HFFc6 (cell line): ENCODE measurements at places on chromosomes 16 and 17. TPM values are rescaled to one million over a fixed set of nuclear protein-coding genes. Genes with fewer than 3 reads are reported as not detected.

DRC7 gene
- total RNA-seq = not detected in 3 replicates

TM4SF5 gene
- total RNA-seq = not detected in 3 replicates

CA7 gene
- total RNA-seq = not detected in 3 replicates

CRK gene
- 74.7 to 83.3 TPM (median 78.0 TPM) in 3 replicates for total RNA-seq

TBC1D10B gene
- 46.6 to 54.8 TPM (median 50.3 TPM) in 3 replicates for total RNA-seq

HAS3 gene
- total RNA-seq = 1.4 to 2.1 TPM (median 1.7 TPM) in 3 replicates

SOST gene
- not detected in 3 replicates for total RNA-seq

DNA sequence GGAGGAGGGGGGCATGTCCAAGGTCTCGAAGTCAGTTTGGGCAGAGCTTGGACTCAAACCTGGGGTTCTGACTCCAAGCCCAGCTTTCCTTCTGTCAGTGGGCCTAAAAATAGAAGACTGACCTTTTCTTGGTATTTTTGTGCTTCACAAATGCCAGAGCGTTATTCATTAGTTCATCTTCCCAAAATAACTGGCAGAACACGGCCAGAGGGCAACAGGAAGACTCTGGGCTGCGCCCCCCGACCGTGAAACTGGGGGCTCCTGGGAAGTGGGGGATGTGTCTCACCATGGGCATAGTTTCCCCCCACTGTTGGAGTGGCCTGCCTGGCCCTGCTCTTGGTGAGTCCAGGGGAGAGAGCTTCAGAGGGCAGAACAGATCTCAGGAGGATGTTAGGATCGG lies 94.0 kb downstream of the SOCS1 start:
- DNase-seq = no peak

GRCh38 chr17:50863221-50863843 lies 2.8 kb downstream of the TOB1 start:
- DNase-seq = peak; percentile 23

- DNase-seq = peak; percentile 74
Observed at GRCh38 chr17:17411692-17412091, 65.1 kb upstream of the MED9 start.

DNA sequence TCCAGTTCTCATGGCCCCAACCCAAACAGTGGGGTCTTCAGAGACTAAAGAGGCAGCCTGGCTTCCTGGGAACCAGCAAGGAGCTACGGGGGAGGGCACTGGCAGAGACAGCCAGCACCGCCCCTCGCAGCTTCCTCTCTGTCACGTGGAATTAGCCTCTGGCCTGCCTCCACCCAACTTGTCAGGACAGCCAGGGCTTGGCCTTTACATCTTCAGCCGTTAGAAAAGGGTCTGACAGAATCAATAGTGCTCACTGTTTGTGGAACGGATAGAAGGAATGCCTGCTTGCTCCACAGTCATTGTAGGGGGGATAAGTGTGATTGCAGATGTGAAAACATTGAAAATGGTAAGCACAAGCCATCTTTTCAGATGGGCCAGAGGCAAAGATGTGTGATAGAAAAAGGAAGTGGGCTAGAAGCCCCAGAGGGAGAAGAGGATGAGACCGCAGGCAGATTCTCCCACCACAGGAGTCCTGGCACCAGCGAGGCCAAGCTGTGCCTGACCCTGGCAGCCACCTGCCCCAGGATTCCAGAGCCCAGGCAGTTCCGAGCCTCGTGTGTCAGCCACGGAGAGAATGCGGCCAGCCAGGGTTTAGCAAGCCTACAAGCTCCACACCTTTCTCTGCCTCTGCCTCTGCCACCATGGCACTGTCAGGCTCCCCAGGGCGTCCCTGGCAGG lies 18.6 kb downstream of the GRIN2C start:
- DNase-seq = peak; percentile 18

GRCh38 chr16:2121853-2122252 lies 13.8 kb downstream of the PKD1 start:
- DNase-seq = no peak

DNA sequence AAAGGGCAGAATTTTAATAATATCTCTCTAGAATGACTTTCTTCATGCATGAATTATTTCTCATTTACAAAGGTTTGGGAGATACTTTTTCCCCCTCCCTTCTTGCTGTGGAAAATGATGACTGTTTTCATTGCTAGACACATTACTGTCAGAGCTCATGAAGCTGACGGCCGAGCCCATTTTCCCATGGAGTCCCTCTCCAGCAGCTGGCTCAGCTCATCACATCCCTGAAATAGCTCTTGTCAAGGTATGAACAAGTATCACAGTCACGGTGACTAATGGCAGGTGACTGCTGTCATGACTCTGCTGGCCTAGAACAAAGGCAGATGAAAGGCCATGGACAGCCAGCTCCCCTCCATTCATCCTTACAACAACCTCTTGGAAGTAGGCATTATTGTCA lies 208.1 kb downstream of the ABCC12 start:
- DNase-seq = no peak

- no peak for DNase-seq
Observed at GRCh38 chr16:67248073-67248400, 742 bp upstream of the SLC9A5 start.

- no peak for DNase-seq
Observed at GRCh38 chr17:50050431-50051032, 5.4 kb upstream of the ITGA3 start.

- DNase-seq = peak; percentile 10
Observed at GRCh38 chr17:69501591-69502468, 87.3 kb downstream of the MAP2K6 start.

DNA sequence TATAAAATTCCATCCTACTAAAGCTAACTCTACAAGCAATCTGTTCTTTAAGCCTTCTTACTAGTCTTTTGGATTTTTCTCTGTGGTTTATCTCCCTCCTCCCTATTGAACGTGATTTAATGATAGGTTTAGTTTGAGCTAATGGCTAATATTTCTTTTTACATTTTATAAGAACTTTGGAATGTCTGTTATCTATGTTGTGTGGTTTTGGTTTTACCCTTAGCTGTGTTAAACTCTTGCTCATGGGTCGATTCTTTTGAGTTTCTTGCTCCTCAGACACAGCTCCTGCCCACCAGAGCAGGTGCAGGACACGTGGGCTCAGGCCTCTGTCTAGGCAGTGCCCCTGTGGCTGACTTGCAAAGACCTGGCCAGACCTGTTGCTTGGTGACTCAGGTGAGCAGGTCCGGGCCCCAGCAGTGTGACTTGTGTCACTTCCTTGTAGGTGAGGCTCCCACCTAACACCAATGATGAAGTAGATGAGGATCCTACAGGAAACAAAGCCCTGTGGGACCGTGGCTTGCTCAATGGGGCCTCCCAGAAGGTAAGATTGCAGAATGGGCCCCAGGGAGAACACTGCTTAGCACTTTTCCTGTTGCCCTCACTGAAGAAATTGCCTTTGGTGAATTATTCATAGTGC lies 45.1 kb downstream of the SF3B3 start:
- DNase-seq = no peak

DNA sequence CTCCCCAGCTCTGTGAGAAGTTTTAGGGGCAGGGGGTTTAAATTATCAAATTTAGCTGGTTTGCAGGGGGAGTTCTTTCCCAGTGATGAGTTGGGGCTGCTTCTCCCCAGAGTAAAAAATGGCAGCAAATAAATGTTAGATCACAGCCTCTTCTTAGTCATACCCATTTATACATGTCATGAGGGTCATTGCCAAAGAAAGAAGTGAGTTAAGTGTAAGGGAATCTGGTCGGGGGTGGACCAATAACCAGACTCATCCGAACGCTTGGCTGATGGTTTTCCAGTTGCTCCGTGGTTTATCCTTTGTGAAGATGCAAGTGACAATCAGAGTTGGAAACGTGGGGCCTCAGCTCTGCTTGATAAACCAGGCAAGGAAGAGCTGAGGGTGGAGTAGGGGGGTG lies 87.1 kb downstream of the PLXDC1 start:
- DNase-seq = peak; percentile 81

DNA sequence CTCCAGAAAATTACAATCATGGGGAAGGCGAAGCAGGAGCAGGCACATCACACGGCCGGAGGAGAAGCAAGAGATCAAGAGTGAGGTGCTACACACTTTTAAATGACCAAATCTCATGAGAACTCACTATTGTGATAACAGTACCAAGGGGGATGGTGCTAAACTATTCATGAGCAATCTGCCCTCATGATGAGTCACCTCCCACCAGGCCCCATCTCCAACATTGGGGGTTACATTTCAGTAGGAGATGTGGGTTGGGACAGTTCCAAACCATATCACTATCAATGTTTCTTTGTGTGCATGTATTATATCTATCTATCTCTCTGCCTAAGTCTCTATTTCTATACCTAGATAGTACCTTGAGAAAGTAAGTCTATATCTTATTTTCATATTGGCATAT lies 724.8 kb downstream of the CDH11 start:
- DNase-seq = no peak

- no peak for DNase-seq
Observed at GRCh38 chr16:56211435-56211981, 20.2 kb downstream of the GNAO1 start.

GRCh38 chr16:13956635-13957196 lies 36.8 kb downstream of the ERCC4 start:
- DNase-seq = no peak

DNA sequence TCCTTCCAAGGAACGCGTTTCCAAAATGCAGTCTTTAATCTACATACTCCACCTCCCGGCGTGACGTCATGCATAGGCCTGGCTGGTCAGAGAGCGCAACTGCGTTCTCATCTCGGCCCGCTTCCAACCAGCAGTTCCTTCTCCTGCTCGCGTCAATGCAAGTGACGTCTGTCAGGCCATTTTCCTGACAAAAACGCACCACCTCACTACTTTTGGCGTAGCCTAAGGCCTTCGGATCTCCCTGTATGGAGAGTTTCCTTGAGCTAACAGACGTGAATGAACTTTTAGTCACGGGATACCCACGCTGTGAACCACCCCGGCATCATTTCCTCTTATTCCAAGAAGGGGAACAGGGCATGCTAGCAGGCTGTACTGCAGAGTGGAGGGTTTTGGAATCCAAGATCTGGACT lies 25.0 kb downstream of the TEX14 start:
- DNase-seq = peak; percentile 65

DNA sequence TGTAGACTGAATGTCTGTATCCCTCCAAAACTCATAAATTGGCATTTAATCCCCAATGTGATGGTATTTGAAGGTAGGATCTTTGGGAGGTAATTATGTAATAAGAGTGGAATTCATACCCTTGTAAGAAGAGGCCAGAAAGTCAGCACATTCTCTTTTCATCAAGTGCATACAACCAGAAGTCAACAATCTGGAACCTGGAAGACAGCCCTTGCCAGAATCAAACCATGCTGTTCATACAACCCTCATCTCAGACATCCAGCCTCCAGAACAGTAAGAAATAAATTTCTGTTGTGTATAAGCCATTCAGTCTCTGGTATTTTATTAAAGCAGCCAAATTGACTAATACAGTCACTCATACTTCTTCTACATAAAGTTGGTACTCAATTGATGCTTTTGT lies 481.0 kb upstream of the SOX9 start:
- no peak for DNase-seq

DNA sequence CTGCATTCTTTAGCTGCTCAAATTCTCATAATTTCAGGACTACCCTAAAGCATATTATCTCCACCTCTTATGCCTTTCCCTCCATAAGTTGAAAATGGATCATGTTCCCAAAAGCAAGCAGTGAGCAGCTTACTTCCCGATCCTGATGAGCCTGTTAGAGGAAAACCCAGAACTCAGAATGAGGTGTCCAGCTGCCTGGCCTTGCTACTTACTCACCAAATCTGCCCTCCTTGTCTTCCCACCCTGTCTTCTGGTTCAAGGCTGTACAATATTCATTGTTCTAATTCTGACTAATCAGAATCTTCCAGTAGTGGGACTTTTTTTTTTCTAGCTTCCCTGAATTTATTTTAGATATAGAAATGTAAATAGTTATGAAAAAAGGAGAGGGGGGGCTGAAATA lies 10.8 kb downstream of the LYRM1 start:
- DNase-seq = peak; percentile 43

- DNase-seq = no peak
Observed at GRCh38 chr16:57102888-57103851, 10.8 kb downstream of the CPNE2 start.

DNA sequence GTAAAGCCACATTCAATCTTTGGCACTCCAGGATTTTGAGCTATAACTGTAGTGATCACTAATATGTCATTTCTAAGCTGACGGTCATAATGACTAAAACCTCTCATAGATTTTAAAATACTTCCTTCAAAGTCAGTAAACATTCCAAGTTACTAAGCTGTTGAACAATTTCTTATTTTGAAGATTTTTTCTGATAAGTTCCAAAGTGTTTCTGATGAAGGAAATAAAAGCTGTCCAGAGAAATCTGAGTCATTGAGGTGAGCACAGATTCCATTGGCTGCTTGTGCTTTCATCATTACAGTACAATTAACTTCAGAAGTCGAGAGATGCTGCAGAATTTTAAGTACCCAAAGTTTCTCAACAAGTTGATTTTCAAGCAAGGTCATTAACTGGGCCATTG lies 23.9 kb downstream of the NLRC5 start:
- peak; percentile 85 for DNase-seq

- DNase-seq = peak; percentile 56
Observed at GRCh38 chr16:67155295-67156142, 4.2 kb downstream of the TRADD start.

DNA sequence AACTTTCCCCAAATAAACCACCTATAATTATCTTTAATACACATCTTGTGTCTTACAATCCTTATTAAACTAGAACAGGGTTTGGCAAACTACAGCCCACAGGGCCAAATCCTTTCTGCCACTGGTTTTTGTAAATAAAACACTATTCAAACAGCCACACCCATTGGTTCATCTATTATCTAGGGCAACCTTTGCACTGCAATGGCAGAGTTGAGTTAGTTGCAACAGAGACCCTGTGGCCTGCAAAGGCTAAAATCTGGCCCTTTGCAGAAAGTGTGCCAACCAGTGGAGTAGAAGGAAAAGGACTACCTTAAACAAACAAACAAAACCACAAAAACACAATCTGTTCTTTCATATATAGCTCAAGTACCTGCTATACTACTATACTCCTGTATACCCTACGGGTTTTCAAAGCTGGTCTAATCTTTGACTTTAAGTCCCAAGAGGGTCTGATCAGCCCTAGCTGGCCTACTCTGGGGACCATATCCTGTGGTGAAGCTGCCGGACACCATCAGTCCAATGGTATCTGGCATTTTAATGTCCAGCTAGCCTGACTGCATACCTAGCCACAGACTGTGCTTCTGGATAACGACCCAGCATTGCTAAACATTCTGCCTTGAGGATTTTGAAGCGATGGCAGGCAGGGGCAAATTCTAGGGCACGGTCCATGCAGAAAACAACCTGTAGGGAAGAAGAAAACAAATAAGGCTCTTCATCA lies 23.3 kb downstream of the CNP start:
- no peak for DNase-seq

- DNase-seq = no peak
Observed at GRCh38 chr17:8338753-8339140, 893 bp upstream of the ODF4 start.

- no peak for DNase-seq
Observed at GRCh38 chr17:29996458-29996857, 55.0 kb downstream of the EFCAB5 start.

DNA sequence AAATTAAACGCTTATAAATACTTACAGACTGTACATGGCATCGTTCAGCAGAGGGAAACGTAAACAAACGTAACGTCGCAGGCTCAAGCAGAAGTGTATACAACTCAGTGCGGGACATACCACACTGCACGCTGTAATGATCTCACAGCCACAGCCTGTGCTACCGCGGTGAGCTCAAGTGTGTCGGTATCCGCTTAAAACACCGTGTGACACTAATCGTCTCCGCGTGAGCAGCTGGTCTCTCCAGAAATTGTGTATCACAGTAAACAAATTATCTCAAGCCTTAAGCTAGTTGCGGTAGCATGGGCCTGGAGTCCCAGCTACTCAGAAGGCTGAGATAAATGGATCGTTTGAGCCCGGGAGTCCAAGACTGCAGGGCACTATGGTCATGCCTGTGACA lies 115.3 kb downstream of the ANKRD11 start:
- no peak for DNase-seq
